ENCODE measurements at places on chromosomes 7 and 10.

DNA sequence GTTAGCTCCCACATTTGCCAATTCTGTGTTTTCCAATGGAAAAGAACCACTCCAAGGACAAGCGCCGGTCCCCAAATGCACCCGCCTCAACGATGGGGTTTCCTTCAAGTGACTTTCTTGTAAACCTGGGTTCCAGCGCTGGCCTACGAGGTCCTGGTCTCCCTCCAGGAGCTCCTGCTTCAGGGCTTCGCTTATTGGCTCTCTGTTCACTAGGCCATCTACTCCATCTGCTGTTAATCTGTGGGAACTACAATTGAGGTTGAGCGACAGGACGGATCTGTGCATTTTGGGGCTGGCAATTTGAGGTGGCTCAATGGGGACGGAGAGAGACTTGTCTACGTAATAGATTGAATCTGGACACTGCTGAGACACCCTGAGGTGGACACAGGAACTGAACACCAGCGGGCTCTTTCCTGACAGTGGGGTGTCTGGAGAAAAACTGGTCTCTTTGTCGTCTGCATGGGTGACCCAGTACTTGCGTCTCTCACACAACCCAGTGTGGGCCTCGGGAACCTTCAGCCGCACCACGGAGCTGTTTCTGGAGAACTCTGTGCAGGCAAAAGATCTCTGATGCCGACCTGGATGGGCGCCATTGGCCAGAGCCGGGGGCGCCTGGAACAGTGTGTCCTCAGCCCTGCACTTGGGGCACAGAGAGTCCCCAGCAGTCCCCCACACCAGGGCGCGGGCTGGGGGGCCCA is 115.9 kb upstream of the ADAM12 start:
- DNase-seq: no peak

- DNase-seq: no peak
Observed at GRCh38 chr7:47479821-47480575, 101.9 kb downstream of the TNS3 start.

DNA sequence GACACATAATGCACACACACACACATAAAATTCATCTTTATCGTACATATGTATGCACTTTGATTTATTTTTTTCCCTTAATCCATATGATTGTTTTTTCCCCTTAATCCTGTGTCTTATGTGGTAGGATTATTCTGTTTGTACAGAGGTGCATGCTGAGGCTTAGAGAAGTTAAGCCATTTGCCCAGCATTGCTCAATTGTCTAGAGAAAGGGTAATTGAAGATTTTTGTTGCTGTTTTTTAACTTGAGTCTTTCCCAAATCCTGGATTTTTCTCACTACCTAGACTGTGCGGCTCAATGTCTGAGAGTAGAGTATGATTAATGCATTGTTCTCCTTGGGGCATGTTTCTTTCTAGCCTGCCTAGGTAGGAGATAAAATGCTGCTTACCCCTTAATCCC is 35.0 kb downstream of the WBP1L start:
- DNase-seq: no peak

DNA sequence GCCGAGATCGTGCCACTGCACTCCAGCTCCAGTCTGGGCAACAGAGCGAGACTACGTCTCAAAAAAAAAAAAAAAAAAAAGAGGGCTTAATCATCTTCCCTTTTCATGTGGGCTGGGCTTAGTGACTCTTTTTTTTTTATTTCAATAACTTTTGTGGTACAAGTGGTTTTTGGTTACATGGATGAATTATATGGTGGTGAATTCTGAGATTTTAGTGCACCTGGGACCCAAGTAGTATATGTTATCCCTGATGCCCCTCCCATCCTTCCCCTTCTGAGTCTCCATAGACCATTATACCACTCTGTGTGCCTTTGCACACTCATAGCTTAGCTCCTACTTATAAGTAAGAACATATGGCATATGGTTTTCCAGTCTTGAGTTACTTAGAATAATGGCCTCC is 4.8 kb upstream of the ADAM12 start:
- DNase-seq: no peak

DNA sequence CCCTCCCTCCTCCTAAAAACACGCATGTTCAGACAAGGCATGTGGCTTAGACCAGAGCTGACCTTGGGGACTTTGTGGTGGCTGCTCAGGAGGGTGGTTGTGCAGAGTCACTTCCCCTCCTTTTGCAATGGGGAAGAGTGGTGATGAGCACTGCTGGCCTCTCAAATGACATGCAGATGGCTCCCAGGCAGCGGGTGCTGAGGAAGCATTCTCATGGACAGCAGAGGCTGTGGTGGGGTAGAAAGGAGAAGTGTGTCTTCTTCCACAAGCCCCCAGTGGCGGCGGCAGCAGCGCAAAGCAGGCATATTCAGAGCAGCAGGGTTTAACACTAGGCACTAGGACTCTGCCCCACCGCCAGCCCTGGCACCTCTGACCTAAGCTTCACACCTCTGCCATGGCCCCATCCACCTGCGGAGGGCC is 105.9 kb upstream of the ANLN start:
- no peak for DNase-seq

GRCh38 chr7:72706521-72706920 is 121.5 kb downstream of the TYW1B start:
- DNase-seq: no peak

GRCh38 chr7:50584793-50585408 is 19.7 kb upstream of the DDC start:
- no peak for DNase-seq

GRCh38 chr10:93757136-93757535 is 600 bp upstream of the LGI1 start:
- no peak for DNase-seq

DNA sequence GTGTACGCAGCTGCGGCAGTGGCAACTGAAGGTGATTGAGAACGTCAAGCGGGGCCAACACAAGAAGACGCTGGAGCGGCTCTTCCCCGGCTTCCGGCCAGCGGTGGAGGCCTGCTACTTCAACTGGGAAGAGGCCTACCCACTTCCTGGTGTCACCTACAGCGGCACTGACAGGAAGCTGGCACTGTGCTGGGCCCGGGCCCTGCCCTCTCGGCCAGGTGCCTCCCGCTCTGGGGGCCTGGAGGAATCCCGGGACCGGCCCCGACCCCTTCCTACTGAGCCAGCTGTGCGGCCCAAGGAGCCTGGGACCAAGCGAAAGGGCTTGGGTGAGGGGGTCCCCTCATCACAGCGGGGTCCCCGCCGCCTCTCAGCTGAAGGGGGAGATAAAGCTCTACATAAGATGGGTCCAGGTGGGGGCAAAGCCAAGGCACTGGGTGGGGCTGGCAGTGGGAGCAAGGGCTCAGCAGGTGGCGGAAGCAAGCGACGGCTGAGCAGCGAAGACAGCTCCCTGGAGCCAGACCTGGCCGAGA is 6.5 kb downstream of the ZSWIM8 start:
- DNase-seq: no peak

GRCh38 chr10:122630526-122630925 is 69.1 kb downstream of the C10orf120 start:
- DNase-seq: no peak

DNA sequence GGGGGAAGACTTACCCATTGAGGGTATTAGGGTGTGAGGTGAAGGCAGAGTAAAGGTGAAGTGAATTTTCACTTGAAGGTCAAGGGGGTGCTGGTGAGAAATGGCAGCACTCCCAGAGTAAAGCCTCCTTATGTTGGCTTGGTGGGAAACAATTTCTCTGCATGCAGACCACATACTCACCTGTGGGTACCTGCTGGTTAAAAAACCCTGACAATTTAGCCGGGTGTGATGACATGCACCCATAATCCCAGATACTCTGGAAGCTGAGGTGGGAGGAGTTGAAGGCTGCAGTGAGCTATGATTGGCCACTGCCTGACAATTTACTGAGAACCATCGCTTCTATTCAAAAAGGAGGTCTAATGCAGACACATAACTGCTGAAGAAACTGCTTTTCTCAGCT is 5.5 kb downstream of the DNAJB9 start:
- no peak for DNase-seq

GRCh38 chr10:2392145-2392812 is 655.0 kb upstream of the ADARB2 start:
- DNase-seq: no peak

GRCh38 chr10:22682237-22683139 is 31.9 kb downstream of the PIP4K2A start:
- DNase-seq: peak; percentile 18

DNA sequence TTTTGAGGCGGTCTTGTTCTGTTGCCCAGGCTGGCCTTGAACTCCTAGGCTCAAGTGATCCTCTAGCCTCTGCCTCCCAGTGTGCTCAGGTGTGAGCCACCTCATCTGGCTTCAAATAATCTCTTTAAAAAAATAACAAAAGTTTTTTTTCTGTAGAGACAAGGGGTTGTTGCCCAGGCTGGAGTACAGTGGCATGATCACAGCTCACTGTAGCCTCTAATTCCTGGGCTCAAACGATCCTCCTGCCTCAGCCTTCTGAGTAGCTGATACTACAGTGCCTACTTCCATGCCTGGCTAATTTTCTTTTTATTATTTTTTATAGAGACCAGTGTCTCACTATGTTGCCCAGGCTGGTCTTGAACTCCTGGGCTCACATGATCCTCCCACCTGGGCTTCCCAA is 11.7 kb downstream of the FOXK1 start:
- no peak for DNase-seq

DNA sequence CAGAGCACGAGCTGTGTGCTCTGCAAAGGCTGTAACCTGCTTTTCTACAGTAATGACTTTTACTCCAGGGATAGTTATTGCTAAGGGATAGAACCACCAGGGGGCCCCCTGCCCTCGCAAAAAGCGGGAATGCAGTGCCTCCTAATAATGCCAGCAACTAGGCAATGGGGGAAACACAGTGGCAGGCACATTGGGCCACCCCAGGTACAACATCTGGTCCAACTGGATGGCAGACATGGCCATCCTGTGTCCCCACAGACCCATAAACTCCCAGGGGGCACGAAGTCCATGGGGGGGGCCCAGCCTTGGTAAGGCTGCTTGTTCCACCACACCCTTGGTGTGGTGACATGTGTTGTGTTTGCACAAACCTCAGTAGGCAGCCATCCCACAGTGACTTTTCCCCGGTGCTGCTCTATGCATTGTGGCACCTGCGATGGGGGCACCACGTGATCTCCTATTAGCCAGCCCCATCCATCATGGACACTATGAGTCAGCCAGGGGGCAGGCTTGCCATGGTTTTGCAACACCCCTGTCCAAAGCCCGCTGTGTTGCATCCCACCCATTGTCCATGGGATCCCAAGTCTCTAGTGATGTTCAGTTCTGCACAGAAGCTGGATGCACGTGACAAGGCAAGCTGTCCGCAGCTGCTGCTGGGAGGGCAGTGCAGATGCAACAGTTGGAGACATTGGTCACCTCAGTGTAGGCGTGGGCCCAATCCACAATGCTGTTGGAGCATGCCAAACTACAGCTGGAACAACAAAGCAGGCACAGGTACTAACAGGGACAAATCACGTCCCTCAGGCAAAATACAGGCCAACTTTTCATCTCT is 84.0 kb downstream of the ANLN start:
- DNase-seq: no peak

DNA sequence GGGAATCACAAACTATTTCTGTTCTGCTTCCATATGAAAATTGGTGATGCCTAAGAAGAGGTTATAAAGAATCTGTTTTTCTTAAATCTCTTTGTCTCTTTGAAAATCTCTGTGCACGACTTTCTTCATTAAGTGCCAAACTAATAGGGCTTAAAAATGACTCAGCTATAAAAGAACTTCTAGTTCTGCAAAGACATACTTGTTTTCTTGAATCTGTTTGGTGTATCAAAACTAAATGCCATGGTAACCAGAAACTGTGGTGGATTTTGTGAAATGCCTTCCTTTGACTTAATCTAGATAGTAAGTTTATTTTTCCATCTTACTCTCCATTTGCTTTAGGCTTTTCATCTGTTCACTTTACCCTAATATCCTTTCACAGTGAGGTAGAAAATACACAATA is 417.8 kb downstream of the PARD3 start:
- DNase-seq: no peak

DNA sequence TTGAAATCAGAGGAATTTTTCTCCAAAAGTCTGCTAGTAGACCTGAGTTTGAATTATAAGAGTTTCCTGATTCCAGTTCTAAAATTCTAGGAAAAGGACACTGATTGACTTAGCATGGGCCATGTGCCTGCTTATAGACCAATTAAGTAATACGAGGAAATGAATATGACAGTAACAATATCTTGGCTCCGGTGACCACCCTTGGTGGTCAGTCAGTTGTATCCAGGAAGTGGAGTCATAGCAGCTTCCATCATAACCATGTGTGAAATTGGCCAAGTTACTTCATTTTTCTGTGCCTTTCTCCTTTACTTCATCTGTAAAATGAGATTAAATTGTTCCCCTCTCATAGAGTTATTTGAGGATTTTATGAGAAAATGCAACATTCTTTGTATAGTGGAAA is 66.9 kb downstream of the MTPAP start:
- DNase-seq: no peak

DNA sequence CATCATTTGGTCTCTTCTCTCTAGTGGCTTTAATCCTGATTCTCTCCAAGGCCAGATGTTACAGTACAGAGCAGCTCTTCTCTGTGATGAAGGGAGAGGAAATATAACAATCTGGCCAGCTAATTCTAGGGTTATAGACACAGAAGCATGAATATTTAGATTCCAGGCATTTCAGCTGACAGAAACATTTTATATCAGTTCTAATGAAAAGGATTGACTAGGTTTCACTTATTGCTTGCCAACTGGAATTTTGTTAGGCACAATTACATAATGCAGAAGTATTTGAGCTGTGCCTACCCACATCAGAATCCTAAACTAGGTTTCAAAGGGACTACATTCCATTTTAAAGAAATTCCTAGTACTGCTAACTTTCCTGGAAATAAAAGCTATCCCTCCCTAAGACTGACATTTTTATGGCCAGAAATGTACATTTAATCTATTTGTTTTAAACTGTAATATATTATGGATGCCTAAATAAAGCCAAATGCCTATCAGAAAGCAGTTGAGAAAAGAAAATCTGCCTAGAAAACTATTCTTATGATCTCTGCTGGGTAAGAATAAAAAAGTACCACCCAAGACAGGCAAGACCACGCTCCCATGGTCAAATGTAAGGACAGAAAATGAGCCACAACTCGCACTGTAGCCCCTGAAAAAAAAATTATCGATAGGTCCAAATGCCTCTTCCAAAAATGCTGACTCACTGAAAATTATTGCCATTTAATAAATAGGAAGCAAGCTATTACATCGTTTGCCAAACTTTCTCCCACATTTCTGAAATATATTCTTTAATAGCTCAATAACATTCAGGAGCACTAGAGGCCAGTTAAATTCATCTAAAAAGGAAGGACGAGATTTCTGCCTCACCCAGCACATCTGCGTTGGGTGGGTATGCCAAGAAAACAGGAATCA is 498.1 kb downstream of the KCNMA1 start:
- DNase-seq: no peak

- no peak for DNase-seq
Observed at GRCh38 chr7:64555046-64555445, 7.8 kb downstream of the ZNF680 start.

GRCh38 chr10:110354322-110354766 is 49.6 kb upstream of the SMNDC1 start:
- peak; percentile 67 for DNase-seq

DNA sequence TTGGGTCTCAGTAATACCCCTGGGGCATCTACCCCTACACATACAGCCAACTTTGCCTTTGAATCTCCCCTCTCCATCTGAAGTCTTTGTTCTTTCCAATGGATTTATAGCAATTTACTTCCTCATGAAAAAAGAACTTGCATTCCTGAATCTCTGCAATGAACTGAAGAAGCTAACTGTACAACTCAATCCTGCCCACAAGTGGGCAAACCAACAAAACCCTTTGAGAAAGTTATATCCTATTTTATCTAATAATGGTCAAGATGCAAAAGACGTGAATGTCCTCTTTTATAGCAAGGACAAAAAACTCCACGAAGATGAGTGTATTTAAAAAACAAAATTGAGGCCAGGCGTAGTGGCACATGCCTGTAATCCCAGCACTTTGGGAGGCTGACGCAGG is 991.3 kb downstream of the LRMDA start:
- no peak for DNase-seq

- no peak for DNase-seq
Observed at GRCh38 chr10:92727550-92727949, 37.8 kb downstream of the HHEX start.
